ENCODE measurements at places on chromosomes 3 and 15. TPM values are rescaled to one million over a fixed set of nuclear protein-coding genes. Genes with fewer than 3 reads are reported as not detected.

CSTA gene
- 95.5 TPM for total RNA-seq

SHC4 gene
- total RNA-seq = 0.25 TPM

IQCF6 gene
- total RNA-seq = not detected

IL5RA gene
- not detected for total RNA-seq

SLC28A1 gene
- total RNA-seq = not detected

CRABP1 gene
- total RNA-seq = not detected

CHST14 gene
- total RNA-seq = 8.6 TPM

EEF1AKMT4 gene
- 5.6 TPM for total RNA-seq

EIF5A2 gene
- 6.6 TPM for total RNA-seq

TEX55 gene
- not detected for total RNA-seq

DNA sequence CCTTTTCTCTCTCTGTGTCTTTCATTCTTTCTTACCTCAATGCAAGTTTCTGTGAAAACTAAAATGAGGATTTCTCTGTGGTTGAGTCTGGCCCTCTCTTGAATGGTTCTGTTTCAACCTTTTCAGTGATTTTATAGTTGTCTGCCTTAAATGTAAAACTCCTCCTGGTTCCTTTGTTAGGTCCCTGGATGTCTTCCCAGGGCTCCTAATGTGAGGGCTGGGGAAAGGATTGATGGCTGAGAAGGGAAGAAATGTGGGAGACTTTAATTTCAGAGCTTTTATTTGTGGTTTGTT, 90.6 kb upstream of the GRM7 start:
- H3K36me3 ChIP-seq = no peaks in the 10 kb centered on the region
- H3K4me1 ChIP-seq = no peaks in the 10 kb centered on the region
- no peak overlapping the region for H3K4me3 ChIP-seq
- no peak for DNase-seq

GRCh38 chr3:5339967-5340535, 152.5 kb downstream of the EDEM1 start:
- H3K4me1 ChIP-seq = no peaks in the 10 kb centered on the region
- H3K27ac ChIP-seq = no peak overlapping the region
- H3K27me3 ChIP-seq = no peaks in the 10 kb centered on the region
- no peak overlapping the region for H3K4me3 ChIP-seq
- H3K36me3 ChIP-seq = no peaks in the 10 kb centered on the region

- no peak for DNase-seq
- peaks cover 20% of the 10 kb centered on the region for H3K4me1 ChIP-seq
- no peak overlapping the region for H3K4me3 ChIP-seq
- peak overlapping the region; percentile 76 for H3K27ac ChIP-seq
- no peaks in the 10 kb centered on the region for H3K36me3 ChIP-seq
- H3K27me3 ChIP-seq = no peaks in the 10 kb centered on the region
These were observed 8.0 kb downstream of the BCL2L10 start for GRCh38 chr15:52104532-52105004.

DNA sequence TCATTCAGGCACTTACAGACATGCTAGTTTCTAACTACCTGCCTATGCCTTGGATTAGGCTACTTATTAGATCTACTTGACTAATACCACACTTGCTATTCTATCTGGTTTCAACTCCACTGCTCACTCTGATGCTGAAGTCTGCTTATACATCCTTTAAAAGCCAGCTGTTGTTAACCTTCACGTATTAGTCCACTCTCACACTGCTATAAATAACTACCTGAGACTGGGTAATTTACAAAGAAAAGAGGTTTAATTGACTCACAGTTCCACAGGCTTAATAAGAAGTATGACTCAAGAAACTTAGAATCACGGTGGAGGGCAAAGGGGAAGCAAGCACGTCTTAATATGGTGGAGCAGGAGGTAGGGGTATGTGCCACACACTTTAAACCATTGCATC, 47.7 kb upstream of the ANKRD28 start:
- no peaks in the 10 kb centered on the region for H3K27me3 ChIP-seq
- DNase-seq = no peak
- no peak overlapping the region for H3K4me3 ChIP-seq

GRCh38 chr15:51311510-51311909, 26.9 kb downstream of the CYP19A1 start:
- peaks cover 8% of the 10 kb centered on the region for H3K4me1 ChIP-seq
- no peak for DNase-seq
- H3K4me3 ChIP-seq = no peak overlapping the region
- H3K36me3 ChIP-seq = no peaks in the 10 kb centered on the region

GRCh38 chr3:121584418-121584817, 8.8 kb upstream of the FBXO40 start:
- DNase-seq = no peak
- no peak overlapping the region for H3K27ac ChIP-seq
- no peaks in the 10 kb centered on the region for H3K4me1 ChIP-seq
- no peak overlapping the region for H3K4me3 ChIP-seq

GRCh38 chr3:113812854-113813253, 25.7 kb upstream of the GRAMD1C start:
- no peak for DNase-seq
- no peaks in the 10 kb centered on the region for H3K4me1 ChIP-seq
- H3K27me3 ChIP-seq = no peaks in the 10 kb centered on the region
- no peaks in the 10 kb centered on the region for H3K36me3 ChIP-seq
- no peak overlapping the region for H3K27ac ChIP-seq

GRCh38 chr3:42717306-42717705, 14.7 kb upstream of the HHATL start:
- no peaks in the 10 kb centered on the region for H3K27me3 ChIP-seq
- H3K4me3 ChIP-seq = no peak overlapping the region
- H3K27ac ChIP-seq = no peak overlapping the region
- DNase-seq = no peak
- no peaks in the 10 kb centered on the region for H3K36me3 ChIP-seq

- DNase-seq = peak; percentile 70
- peak overlapping the region; percentile 53 for H3K27ac ChIP-seq
- peak overlapping the region; percentile 9 for H3K4me3 ChIP-seq
- H3K36me3 ChIP-seq = no peaks in the 10 kb centered on the region
- H3K27me3 ChIP-seq = no peaks in the 10 kb centered on the region
These were observed 4.9 kb upstream of the MAGEF1 start for GRCh38 chr3:184716622-184717398.

GRCh38 chr3:13420045-13420830, at the start of gene NUP210:
TSS of gene NUP210 (minus strand) at chr3:13420322. CDS start at chr3:13420226, 96 bp downstream.
- H3K36me3 ChIP-seq = no peaks in the 10 kb centered on the region
- peaks cover 8% of the 10 kb centered on the region for H3K4me1 ChIP-seq
- peak within 1 kb of the TSS; percentile 55 for H3K4me3 ChIP-seq
- no peaks in the 10 kb centered on the region for H3K27me3 ChIP-seq
- peak within 1 kb of the TSS; percentile 33 for H3K27ac ChIP-seq
- DNase-seq = no peak

GRCh38 chr15:67570875-67571647, 28.6 kb downstream of the MAP2K5 start:
- no peaks in the 10 kb centered on the region for H3K36me3 ChIP-seq
- no peak for DNase-seq
- H3K27me3 ChIP-seq = no peaks in the 10 kb centered on the region
- H3K4me1 ChIP-seq = no peaks in the 10 kb centered on the region
- H3K4me3 ChIP-seq = no peak overlapping the region

DNA sequence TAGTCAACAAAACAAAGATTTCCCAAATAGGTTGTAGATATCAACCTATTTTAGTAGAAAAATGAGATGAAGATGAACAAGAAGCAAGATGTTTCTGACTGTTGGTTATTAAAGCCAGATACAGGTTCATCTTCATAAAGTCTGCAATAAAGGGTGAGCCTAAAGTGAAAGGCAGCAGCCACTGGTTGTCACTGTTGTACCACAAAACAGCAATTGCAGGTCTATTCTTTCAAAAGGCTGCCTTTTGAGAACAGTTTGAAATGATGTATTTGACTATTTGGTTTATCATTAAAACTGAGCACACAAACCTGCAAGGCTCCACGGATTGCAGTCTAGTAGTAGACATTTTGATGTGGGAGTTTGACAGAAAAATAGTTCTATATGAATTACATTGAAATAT, 543.4 kb downstream of the GBE1 start:
- H3K27me3 ChIP-seq = no peaks in the 10 kb centered on the region
- no peak overlapping the region for H3K4me3 ChIP-seq
- no peaks in the 10 kb centered on the region for H3K36me3 ChIP-seq
- no peak overlapping the region for H3K27ac ChIP-seq
- H3K4me1 ChIP-seq = no peaks in the 10 kb centered on the region

GRCh38 chr3:35651851-35652250, 12.5 kb downstream of the ARPP21 start:
- no peak overlapping the region for H3K4me3 ChIP-seq
- H3K27ac ChIP-seq = no peak overlapping the region
- no peaks in the 10 kb centered on the region for H3K27me3 ChIP-seq
- no peaks in the 10 kb centered on the region for H3K4me1 ChIP-seq

DNA sequence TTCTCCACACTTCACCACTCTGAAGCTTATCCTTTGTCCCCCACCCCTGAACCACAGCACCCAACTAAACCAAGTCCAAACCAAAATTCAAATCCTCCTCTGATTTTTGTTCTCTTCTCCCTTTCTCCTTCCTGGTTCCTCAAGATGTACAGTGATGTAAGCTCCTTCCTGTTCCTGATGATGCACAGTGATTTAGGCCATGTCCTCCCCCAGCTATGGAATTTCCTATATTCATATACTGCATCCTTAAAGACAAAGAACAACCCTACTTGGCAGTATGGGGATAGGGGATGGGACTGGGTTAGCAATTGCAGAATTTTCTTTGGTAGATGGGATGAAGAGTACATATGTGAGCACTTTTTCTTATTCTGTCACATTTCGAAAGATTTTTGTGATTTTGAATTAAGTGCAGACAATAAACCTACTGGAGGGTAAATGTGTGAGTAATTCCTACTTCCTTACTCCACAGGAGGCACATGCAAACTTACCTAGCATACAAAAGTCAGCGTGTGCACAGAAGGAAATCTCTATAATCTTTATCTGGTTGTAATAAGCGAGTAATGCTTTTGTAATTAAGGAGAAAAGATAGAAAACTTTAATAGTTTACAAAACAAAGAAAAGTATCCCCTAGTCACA, 125.0 kb downstream of the ANO10 start:
- H3K4me1 ChIP-seq = no peaks in the 10 kb centered on the region
- no peak overlapping the region for H3K27ac ChIP-seq
- no peak for DNase-seq
- H3K4me3 ChIP-seq = no peak overlapping the region

GRCh38 chr3:158808697-158809096, 6.8 kb downstream of the MFSD1 start:
- H3K27me3 ChIP-seq = no peaks in the 10 kb centered on the region
- H3K4me1 ChIP-seq = peaks cover 14% of the 10 kb centered on the region
- H3K36me3 ChIP-seq = no peaks in the 10 kb centered on the region
- DNase-seq = no peak
- H3K27ac ChIP-seq = no peak overlapping the region

- DNase-seq = no peak
- no peaks in the 10 kb centered on the region for H3K27me3 ChIP-seq
- H3K4me1 ChIP-seq = no peaks in the 10 kb centered on the region
- no peak overlapping the region for H3K4me3 ChIP-seq
These were observed 281.9 kb upstream of the ONECUT1 start for GRCh38 chr15:53072077-53072476.

- no peak for DNase-seq
- no peaks in the 10 kb centered on the region for H3K36me3 ChIP-seq
- H3K27ac ChIP-seq = no peak overlapping the region
- no peak overlapping the region for H3K4me3 ChIP-seq
- no peaks in the 10 kb centered on the region for H3K4me1 ChIP-seq
These were observed 450.1 kb downstream of the GBE1 start for GRCh38 chr3:81311321-81311720.

DNA sequence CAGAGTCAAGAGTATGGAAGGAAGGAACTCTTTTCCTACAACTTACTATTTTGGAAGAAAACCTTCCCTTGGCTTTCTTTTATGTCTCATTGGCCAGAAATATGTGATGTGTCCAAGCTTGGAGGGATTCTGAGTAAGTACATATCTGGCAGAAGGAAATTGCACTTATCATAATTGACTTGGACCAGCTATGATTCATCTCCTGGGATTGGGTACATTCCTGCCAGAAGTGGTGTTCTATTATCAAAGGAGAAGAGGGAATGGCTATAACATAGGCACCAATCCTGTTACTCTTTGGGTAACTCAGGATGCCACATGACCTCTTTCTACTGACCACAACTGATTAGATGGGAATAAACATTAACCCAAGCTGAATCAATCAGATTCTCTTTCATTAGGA, 13.5 kb upstream of the DAZL start:
- no peaks in the 10 kb centered on the region for H3K36me3 ChIP-seq
- no peaks in the 10 kb centered on the region for H3K27me3 ChIP-seq
- no peaks in the 10 kb centered on the region for H3K4me1 ChIP-seq
- H3K4me3 ChIP-seq = no peak overlapping the region

DNA sequence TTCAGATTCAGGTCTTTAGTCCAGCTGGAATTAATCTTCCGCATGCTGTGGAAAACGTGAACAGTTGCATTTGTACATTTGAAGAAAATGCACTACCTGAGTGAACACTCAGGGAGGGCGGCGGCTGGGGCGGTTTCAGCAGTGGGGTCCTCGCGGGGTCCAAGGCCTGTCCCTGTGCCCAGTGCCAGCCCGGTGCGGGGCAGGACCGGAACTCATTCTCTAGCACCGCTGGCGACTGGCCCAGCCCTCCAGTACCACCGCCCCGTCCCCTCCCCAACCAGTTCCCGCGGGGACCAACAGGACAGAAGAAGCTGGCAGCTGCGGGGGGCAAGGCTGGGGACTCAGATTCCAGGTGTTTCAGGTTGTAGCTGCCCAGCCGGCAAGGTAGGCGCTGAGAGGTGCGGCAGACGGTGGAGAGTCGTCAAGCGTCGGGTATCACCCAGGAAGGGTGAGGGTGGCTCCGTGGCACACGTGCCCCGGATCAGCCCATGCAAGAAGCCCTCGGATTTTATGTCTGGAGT, 72.2 kb upstream of the ARNT2 start:
- no peaks in the 10 kb centered on the region for H3K36me3 ChIP-seq
- H3K4me1 ChIP-seq = no peaks in the 10 kb centered on the region
- no peak overlapping the region for H3K4me3 ChIP-seq
- no peak overlapping the region for H3K27ac ChIP-seq

- no peak overlapping the region for H3K4me3 ChIP-seq
- H3K4me1 ChIP-seq = peaks cover 6% of the 10 kb centered on the region
- no peaks in the 10 kb centered on the region for H3K27me3 ChIP-seq
- no peak for DNase-seq
- no peak overlapping the region for H3K27ac ChIP-seq
- H3K36me3 ChIP-seq = no peaks in the 10 kb centered on the region
These were observed 171.2 kb downstream of the SEMA6D start for GRCh38 chr15:47888385-47889100.

DNA sequence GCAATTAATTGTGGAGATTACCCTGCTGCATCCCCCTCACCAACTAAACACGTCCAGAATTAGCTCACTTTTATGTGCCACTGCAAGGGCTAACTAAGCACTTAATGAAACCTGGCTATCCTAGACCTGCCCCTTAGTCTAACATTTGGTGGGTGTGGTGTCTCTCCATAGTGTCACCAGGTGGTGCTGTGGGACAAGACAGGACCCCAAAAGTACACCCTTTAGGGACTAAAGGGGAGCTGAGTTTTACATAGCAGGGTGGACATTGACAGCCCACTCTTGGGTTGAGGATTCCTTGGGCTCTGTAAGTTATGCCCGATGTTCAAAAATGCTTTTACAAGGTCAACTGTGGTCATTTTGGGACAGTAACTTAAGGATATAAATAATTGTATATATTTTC, 5.7 kb downstream of the DUT start:
- H3K4me3 ChIP-seq = no peak overlapping the region
- no peak for DNase-seq
- no peak overlapping the region for H3K27ac ChIP-seq
- H3K4me1 ChIP-seq = peaks cover 10% of the 10 kb centered on the region
- H3K36me3 ChIP-seq = no peaks in the 10 kb centered on the region

Data from vagina (tissue), 2 donors.